Right hindlimb (tissue), 1 donor: ENCODE measurements at places on chromosomes 3 and 15.

DNA sequence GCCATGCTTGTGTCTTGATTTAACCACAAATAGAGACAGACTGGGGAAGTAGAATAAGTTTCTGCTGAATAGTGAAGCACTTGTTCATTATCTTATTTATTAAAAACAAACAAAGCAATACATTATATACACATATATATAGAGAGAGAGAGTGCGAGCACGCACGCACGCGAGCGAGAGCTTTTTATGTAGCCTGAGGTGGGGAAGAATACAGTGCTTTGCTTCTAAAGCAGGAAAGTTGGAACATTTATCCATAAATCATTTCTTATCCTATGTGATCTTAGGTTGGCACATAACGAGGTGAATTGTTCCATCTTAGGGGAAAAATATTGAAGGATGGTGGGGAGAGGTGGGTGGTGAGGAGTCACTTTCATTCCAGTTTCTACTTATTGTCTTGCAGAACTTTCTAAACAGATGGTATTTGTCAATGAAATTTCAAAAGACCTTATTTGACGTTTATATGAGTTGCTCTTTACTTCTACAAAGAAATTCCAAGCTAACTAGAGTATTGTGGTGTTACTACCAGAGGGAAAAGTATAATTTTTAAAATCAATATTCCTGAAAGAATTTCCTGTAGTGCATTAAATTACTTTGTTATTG is 110.0 kb downstream of the ATG7 start:
- no peak for DNase-seq

DNA sequence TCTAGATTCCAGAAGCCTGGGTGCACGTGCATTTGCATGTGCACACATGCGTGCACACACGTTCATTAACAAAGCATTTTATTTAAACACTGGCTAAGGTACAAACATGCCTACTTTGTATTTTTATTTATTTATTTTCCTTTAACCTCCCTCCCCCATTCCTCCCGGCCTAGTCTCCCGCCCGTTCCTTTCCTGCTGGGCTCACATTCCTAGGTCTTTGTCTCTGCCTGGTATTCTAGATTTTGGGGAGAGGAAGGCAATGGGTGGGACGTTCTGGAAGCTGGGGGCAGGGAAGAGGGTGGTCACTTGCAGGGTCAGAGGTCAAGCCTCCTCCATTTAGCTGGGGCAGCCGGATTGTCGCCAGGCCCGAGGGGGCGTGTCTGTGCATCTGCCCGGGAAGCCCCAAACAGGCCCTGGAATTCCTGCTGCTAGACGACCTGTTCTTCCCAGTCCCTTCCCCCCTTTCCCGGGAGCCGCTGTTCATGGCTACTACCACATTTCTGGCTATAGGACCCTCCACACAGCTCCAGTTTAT is 51.8 kb downstream of the TRIM71 start:
- DNase-seq, result no peak

DNA sequence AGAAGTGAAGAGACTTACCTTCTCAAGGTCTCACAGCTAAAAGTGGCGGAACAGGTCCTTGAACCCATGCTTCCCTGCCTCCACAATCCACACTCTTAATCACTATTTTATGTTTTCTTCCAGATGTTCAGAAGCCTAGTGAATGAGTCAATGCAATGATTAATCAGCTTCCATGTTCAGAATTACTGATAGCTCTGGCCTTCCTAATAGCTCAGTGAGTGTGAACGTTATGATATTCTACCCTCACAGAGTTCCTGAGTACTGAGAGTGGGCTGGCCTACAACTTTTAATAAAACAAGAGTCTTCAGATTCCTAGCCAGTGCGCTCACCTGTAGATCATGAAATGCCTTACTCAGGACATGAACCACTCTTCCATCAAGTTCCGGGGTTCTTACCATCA is 443.0 kb upstream of the ADAMTS9 start:
- no peak for DNase-seq

GRCh38 chr15:92884436-92885223 is 15.5 kb upstream of the CHD2 start:
- no peak for DNase-seq

DNA sequence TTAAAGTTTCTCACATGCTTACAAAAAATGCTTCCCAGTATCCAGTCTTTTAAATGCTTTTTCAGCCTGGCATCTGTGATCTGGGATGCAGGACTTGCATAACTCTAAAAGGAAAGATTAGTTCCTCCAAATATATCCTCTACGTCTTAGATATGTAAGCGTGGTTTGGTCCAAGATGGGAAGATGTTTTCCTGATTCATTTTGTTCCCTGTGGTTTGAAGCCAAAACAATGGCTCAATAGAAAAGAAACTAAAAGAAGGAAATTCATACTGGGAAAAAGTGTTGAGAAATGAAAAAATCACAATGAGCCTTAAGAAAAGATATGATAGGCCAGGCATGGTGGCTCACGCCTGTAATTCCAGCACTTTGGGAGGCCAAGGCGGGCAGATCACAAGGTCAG is 1002.8 kb downstream of the NAALADL2 start:
- no peak for DNase-seq

DNA sequence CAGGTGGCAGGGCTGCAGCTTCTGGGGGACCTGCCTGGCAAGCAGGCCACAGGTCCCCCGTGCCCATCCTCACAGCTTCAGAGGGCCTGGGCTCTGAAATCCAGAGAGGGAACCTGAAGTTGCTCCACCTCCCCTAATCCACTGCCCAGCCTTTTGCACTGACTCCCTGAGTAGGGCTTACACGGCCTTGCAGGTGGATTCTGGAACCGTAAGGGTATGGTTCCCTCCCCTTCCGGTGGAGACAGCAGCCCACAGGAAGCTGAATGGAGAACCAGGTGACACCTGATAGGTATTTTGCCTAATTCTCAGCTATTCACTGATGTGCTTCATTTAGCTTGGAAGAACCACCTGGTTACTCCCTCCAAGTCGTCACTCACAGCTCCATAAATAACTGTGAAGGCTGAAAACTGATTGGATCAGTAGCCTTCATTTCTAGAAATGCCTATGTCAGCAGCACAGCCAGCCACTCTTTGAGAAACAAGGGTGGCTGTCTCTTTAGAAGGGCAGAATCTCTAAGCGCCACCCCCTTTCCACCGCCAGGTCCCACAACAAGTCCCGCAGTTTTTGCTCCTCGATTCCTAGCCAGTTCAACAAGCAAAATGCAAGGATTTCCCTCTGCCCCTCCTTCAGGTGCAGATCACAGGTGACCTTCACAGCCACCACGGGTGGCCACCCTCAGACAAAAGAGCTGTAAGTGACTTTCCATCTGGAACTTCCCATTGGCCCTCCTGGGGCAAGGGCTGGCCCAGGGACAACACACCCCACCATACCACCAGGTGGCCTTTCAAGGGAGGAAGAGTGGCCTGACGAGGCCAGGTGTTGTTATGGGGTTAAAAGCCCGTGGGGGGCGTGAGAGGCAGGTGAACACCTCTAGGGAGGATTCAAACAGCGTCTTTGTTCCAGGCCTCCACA is 112.9 kb downstream of the SEC22A start:
- DNase-seq, result no peak

DNA sequence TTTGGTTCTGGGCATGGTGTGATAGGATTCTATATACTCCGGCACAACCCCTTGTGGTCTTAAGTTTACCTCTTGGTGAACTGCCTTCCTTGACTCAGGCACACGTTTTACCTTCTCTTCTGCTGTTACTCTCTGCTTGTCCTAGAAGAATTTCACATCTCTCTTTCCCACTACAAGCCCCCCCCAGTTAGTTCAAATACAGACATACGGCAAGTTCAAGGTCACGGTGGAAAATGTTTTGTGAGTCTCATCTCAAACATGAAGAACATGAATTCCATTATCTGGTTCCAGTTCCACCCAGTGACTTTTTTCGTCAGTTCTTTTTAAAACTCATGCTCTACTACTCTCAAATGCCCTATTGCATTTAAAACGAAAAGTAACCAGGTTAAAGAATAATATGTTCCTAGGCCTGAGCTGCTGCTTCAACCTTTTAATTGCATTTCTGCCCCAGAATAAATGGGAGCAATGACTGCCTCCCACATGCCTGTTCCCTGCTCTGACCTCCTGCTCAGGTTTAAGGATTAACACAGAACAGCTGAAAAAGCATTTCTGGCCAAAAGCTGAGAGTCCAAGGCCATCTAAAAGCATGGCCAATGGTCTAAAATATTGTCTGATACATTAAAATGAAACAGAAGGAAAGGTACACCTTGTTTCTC is 132.8 kb downstream of the OSBPL10 start:
- DNase-seq, result no peak

DNA sequence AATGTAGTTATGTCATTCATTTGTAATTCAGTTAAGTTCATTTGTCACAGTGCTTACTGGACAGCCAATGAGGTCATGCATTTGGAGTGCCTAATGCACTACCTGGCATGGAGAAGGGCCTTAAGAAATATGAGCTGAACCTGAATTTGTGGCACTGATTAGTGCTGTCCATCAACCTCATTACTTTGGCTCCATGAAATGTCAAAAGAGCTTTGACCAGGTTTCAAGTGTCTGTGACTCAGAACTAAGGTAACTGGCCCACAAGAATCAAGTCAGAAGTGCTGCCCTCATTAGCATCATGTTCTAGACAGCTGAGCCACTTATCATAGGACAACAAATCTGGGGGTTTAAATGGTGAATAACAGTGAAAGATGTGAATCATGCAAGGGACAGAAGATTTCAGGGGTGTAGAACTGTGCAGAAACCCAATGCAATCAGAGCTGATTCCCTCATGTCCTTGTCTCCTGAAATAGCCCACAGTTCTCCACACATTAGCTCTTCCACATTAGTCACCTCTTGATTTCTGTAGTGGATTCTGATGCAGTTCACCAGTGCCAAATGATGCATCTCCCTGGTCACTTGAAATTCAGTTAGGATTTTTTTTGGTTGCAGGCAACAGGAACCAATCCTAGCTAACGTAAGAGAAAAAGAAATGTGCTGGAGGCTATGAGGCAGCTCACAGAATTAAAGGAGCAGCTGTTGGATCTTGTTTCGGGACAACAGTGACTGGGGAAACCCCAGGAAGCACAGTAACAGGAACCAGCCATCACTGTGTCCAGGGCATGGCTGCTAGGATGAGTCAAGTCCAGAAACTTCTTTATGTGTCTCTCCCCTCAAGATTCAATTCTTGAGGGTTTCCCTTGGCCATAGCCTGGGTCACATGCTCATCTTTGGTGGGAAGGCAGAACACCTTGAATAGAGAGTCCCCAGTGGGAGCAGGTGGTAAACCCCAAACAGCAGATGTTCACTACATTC is 38.7 kb downstream of the CHST2 start:
- no peak for DNase-seq

GRCh38 chr15:56598991-56599390 is 134.1 kb upstream of the MNS1 start:
- no peak for DNase-seq

- no peak for DNase-seq
Observed at GRCh38 chr15:46091860-46092450, 457.1 kb downstream of the SQOR start.

GRCh38 chr3:183155499-183155898 is 7.0 kb downstream of the LAMP3 start:
- DNase-seq, result no peak

GRCh38 chr3:186257866-186258265 is 104.2 kb downstream of the DGKG start:
- no peak for DNase-seq

DNA sequence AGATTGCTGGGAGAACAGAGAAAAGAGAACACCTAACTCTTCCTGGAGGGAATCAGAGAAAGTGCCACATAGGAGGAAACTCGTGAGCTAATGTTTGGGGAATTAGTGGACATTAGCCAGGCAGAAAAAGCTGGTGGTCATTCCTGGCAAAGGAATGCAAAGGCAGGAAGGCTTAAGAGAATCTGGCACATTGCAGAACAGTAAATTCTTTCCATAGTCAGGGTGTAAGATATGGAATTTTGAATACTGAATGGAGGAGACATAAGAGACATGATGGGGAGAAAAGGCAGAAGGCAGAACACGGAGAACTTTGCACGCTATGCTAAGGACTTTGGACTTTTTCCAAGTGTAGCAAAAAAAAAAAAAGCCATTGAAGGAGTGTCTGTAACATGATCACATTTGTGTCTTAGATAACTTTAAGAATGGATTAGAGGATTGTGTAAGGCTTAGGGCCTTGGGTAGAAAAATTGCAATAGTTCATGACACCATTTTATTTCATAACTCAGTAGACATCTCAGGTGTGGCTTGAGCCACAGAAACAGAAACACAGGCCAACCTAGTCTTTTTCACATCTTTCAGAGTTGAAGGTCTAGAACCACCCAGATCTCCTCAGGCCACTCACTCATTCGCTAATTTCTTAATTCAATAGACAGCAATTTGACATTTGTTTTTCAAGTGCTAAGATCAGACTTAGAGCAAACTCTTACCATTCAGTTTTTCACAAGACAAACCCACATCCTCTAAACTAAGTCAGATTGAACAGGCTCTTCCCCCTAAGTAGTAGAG is 31.2 kb upstream of the CCDC80 start:
- DNase-seq, result no peak

DNA sequence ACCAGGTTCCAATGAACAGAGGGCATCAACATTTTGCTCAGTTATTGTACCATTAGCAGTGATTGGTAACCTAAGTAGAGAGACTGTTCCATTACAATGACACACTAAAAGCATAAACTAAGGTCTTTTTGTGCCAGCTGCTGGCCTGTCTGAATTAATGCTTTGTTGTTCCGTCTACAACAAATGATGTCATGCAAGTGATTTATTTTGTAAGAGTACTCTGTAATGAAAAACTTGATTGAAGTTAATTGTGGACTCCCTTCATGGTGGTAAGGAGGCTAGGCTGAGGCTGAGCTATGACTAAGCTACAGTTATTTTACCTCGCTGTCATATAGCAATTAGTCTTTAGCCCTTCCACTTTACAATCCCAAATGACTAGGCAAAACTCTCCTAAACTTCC is 23.2 kb downstream of the RCN2 start:
- DNase-seq, result no peak

- DNase-seq, result peak; percentile 41
Observed at GRCh38 chr15:34582461-34583371, 735 bp downstream of the GOLGA8B start.

DNA sequence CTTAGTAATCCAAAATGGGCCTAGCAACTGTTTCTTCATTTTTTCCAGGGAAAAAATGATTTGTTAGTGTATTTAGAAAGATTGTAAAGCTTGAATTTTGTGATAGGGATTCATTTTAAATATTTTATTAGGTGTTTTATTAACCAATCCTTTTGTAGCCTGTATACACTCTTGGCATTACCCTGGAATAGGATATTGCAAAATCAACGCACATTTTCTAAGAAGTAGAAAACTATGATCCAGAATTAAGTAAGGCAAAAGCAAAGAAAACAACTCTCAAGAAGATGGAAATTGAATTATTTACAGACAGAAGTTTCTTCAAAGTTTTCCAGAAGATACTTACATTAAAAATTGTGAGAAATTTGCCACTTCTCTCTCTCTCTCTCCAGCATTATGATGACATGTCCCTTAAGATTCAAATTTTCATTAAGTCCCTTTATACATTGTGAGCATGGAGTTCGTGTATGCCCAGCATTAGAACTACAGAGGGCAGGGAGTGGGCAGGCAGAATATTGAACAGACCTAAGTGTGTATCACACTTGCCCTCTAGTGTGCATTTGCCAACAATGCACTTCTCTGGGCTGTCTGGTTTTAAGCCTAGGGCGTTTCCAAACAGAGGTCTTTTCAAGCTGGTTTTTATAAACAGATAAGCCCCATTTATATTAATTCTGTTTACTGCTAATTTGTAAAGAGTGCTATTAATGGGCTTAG is 28.5 kb upstream of the CMSS1 start:
- no peak for DNase-seq

- no peak for DNase-seq
Observed at GRCh38 chr3:58471025-58471887, 20.6 kb upstream of the KCTD6 start.
